ENCODE measurements at places on chromosomes 4 and X.

- no peak for DNase-seq
These were observed 470.8 kb downstream of the NKX6-1 start for GRCh38 chr4:84028340-84028739.

- no peak for DNase-seq
These were observed 29.8 kb downstream of the MSN start for GRCh38 chrX:65697211-65697641.

GRCh38 chrX:97397371-97397770, 513.7 kb downstream of the RPA4 start:
- DNase-seq: no peak

GRCh38 chr4:22485737-22486136, 30.1 kb downstream of the ADGRA3 start:
- DNase-seq: no peak

- DNase-seq: no peak
These were observed 163.3 kb downstream of the MID1 start for GRCh38 chrX:10457092-10457491.
